ENCODE measurements at places on chromosomes 12 and 14.
A peak's percentile ranks its signal among the peaks of the same experiment; 100 is the strongest.

DNA sequence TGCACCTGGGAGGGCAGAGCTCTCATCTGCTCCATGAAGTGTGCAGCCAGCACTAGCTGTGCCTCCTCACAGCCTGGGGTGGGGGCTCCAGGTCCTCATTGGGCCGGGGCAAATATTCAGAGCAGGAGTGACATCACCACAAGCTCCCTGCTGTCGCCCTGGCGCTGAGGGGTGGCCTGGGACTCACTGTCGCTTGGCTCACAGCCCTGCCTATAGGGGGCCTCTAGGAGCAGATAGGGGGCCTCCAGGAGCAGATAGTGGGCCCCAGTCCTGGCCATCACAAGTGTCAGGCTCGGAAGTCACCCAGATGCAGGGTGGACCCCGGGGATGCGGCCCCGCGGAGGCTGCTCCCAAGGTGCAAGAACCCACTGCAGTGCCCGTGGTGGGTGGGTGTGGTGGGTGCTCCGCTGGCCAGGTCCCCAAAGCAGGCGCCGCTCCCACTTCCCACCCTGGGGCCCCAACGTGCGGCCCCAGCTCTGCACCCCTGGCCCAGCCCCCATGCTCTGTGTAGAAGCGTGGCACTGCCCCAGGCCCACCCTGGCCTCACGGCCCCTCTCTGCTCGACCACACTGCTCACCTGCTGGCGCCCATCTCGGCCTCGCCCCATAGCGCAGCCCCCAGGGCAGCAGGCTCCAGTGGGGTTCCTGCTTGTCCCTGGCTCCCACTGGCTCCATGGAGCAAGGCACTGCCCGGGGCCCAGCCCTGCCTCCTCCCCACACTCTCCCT is 18.0 kb downstream of the SYNJ2BP start:
- no peak for DNase-seq

GRCh38 chr14:74502236-74503019 is 8.9 kb downstream of the ISCA2 start:
- DNase-seq, result no peak

GRCh38 chr12:16198884-16199283 is 78.6 kb downstream of the SLC15A5 start:
- DNase-seq, result no peak

- DNase-seq, result no peak
Observed at GRCh38 chr14:52262600-52262999, 4.9 kb upstream of the PTGDR start.

- no peak for DNase-seq
Observed at GRCh38 chr12:82090165-82090564, 268.0 kb downstream of the CCDC59 start.

DNA sequence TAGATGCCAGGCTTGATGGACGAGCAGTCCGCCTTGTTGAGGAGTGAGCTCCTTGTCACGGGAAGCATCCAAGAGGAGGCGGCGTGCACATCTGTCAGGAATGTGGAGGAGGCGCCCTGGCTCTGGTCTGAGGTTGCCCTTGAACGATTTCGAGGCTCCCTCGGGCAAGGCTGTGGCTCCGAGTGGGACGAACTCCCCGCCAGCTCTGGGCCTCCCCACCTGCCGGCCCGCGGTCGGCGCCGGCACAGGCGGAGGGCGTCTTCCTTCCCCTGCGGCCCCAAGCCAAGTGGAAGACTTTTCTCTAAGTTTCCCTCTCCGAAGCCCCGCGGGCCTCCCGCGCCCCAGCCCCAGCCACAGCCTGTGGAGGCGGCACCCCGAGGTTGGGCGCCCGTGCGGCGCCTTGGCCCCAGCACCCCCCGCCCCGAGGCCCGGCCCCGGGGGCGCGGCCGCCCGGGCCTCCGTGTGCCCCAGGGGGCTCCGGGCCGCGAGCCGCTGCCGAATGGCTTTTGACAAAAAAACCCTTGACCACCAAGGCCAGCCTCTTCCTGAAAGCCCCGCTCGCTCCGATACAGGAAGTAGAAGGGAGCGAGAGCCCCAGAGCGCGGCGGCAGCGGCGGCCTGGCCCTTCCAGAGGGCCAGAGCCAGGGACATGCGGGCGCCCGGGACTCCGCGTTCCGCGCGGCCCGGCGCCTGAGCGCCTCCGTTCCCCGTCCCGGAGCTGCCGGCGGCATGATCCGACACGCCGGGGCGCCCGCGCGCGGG is at the start of gene RIN3:
RIN3 (plus strand) TSS at position 578 of the 762 bp plus-strand sequence; CDS start at position 730, 152 bp downstream.
- DNase-seq, result peak; percentile 35

GRCh38 chr14:67457782-67458181 is 30.7 kb downstream of the TMEM229B start:
- DNase-seq, result no peak

- peak; percentile 48 for DNase-seq
Observed at GRCh38 chr12:1915082-1915968, 3.1 kb downstream of the CACNA2D4 start.

DNA sequence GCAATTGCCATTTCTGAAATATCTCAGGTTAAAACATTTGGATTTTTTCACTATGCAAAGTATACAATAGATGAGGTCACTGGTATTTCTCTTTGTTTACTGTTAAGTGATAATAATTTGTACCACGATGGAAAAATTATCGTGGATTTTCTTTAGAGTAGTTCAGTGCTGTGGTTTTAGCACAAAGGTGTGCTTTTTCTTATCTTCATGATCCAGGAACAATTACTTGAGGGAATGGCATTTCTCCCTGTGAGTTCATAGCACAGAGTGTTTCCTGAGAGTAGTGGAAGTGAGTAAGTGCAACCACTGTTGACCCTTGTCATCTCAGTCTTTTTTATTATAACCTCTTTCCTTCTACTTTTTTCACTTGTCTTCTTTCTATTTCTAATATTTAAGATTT is 86.8 kb downstream of the FGD4 start:
- no peak for DNase-seq

DNA sequence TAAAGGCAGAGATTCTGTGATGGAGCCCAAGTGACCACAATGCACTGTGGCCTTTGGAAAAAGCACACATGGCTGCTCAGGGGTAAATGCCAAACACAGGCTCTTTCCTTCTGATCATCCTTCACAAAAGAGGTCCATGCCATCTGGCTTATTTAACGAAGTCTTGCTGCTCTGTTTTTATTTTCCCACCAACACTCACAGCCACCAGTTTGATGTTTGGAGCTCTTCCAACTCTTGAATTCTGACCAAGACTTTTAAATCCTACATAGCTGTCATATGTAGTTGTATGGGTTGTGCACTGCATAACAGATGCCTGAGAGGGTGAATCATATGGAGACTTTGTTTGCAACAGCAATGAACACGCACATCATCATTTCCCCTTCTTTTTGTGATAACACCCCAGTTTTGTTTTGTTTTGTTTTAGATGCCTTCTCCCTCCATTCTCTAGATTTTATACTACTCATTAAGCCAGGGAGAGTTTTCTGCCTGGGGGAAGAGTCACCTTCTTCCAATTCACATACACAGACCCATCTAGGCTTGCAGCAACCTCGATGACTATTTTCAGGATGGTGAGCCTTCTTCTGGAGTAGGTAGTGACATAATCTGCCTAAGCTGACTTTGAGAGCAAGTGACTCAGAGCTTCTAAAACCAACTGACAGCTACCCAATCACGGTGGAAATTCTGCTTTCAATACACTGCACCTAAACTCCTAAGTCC is 145.2 kb upstream of the WSCD2 start:
- DNase-seq, result no peak

GRCh38 chr12:45612044-45612794 is 117.3 kb upstream of the ARID2 start:
- peak; percentile 16 for DNase-seq

- peak; percentile 72 for DNase-seq
Observed at GRCh38 chr12:9792961-9793617, 32.4 kb upstream of the CD69 start.

- peak; percentile 60 for DNase-seq
Observed at GRCh38 chr12:9731797-9732196, 1.1 kb downstream of the CLECL1 start.

DNA sequence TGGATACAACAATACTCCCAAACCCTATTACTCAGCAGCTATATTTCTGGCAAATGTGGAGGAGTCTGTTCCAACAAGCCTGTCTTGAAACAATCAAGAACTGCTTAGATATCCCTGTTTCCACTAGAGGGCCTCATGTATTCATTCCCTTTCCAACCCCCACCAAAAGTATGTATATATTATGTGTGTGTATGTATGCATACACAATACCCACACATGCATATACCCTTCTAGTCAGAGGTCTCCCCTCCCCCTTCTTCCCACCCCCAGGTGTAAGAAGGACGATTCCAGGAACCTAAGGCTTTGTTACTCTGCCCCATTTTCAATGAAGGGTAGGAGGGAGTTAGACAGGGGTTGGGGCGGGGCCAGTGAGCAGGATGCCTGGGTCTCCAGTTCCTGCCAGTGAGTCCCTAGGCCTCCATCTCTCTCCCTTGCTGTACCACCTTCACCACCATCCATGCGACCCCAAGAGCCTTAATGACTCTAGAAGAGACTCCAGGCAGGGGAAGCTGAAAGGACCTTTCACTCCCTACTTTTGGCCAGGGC is at the start of gene DGKA:
DGKA (plus strand) TSS at position 392 of the 546 bp plus-strand sequence. CDS start 5,342 bp downstream, outside the sequence.
- DNase-seq, result peak; percentile 87

DNA sequence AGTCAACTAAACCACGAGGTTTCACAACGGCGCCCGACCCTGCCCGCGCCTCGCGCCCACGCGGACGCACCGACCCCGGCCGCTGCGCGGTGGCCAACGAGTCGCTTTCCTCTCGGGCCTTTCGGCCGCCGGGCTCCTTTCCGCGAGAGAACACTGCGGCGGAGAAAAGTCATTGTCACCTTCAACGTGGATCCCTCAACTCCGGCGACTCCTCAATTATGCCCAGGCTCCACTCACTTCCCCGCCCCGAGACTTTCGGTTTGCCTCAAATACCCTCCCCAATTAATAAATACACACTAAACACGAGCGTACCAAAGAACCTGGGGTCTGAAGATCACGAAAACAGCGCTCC is 450 bp downstream of the SINHCAF start:
- no peak for DNase-seq

DNA sequence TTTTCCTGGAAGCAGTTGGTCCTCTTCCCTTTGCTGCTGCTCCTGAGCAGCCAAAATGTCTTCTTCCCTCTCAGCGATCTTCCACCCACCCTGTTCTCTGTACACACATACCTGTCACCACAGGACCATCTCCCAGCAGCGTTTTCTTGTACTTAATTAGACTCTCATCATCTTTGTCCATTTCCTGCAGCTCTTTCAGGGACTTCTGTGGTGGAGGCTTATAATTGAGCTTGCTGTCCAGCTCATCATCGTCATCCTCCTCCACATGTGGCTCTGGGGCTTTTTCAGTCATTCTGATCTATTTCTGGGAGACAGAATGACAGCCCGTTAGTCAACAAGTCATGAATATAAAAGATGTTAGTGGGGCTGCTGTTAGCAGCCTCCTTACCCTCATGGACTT is 11.0 kb downstream of the ARHGDIB start:
- DNase-seq, result peak; percentile 68

GRCh38 chr14:95915330-95915729 is 38.7 kb downstream of the TUNAR start:
- no peak for DNase-seq

DNA sequence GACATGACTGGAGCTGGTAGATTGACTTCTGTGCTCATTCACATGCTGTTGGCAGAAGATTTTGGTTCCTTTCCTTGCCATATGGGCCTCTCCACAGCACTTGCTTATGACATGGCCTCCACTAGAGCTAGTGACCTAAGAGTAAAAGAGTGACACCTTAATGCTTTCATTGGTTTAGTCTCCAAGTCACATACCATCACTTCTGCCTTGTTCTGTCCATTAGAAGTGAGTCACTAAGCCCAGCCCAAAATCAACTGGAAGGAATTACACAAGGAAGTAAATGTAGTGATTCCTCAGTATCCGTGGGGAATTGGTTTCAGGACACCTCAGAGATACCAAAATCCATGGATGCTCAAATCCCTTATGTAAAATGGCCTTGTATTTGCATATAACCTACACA is 81.3 kb downstream of the PPHLN1 start:
- DNase-seq, result no peak

GRCh38 chr12:73225371-73225937 is 953.3 kb downstream of the TRHDE start:
- no peak for DNase-seq

GRCh38 chr14:89519040-89519439 is 102.0 kb upstream of the FOXN3 start:
- no peak for DNase-seq

GRCh38 chr12:56164345-56164729 is 6.2 kb downstream of the MYL6 start:
- DNase-seq, result no peak

Measured in activated CD4-positive, alpha-beta T cell treated with anti-CD3 and anti-CD28 coated beads, Interleukin-2, amount 50 U/mL, for 16 hours (primary cell).